Adrenal gland (tissue), 19 donors: ENCODE measurements at places on chromosomes 16 and 17. TPM values are rescaled to one million over a fixed set of nuclear protein-coding genes. Genes with fewer than 3 reads are reported as not detected.

DNA sequence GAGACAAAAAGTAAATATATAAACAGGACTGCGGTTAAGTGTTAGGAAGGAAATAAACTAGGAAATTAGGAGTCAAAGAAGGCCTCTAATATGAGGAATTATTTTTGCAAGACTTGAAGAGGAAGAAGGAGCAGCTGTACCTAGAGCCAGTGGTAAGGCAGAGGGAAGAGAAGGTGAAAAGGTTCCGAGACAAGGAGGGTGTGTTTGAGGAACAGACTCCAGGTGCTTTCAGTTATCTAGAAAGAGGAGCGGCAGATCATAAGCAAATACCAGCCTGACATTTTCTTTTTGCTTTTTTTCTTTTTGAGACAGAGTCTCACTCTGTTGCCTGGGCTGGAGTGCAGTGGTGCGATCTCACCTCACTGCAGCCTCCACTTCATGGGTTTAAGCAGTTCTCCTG, 61.0 kb downstream of the CHD9 start:
- DNase-seq, result no peak

- no peak for DNase-seq
These were observed 22.0 kb upstream of the MYO15B start for GRCh38 chr17:75565618-75566017.

Gene HSD17B2
- not detected for polyA plus RNA-seq

- no peak for DNase-seq
These were observed 31.3 kb upstream of the ABCC3 start for GRCh38 chr17:50603340-50603739.

DNA sequence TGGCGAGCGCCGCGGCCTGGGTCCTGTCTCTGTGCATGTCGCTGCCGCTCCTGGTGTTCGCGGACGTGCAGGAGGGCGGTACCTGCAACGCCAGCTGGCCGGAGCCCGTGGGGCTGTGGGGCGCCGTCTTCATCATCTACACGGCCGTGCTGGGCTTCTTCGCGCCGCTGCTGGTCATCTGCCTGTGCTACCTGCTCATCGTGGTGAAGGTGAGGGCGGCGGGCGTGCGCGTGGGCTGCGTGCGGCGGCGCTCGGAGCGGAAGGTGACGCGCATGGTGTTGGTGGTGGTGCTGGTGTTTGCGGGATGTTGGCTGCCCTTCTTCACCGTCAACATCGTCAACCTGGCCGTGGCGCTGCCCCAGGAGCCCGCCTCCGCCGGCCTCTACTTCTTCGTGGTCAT, 6.8 kb downstream of the SSTR5 start:
- DNase-seq, result no peak

DNA sequence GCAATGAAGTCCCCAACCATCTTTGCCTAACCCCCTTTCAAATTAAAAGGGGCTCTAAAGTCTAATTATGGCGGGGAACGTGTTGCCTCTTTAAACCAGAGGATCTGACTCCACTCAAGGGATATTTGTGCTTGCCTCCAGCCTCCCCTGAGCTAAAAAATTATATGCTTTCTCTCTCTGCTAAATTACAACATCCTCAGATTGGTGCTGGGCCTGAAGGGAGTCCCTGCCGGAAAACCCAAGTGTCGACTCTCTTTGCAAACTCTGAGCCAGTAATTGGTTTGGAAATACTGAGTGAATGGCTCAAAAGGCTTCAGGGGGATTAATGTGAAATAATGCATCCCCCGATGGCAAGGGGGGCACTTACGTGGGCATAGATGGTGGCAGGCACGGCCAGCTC, 208.5 kb upstream of the TNRC6C start:
- DNase-seq, result no peak

GRCh38 chr16:82653550-82654511, 27.1 kb downstream of the CDH13 start:
- DNase-seq, result no peak

Gene FHOD1
- polyA plus RNA-seq, result 16.6 TPM

DNA sequence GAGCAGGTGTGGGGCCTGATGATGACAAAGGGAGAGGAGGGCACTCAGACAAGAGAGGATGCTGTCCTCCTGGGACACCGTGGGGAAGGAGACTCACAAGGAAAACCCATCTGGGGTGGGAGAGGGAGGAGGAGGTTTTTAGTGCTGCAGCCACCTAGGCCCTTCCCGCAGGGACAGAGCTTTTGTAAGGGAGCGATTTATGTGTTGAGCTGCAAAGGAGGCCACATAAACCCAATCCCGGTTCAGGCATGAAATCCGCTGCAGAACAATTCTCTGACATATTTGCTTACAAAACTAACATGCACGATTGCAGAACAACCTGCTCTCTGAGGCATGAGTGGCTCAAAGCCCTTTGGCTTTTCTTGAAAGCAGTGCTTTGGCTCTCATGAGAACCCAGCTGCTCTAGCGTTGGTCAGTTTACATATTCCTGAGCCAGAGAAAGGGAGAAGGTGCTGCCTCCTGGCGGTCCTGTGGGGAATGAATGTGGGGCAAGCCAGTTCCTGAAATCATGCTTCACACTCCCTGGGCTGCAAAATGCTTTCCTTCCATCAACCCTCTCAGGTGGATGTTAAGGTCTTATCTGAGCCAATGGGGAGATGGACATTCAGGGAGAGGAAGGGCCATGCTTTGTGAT, 122.4 kb upstream of the NLRP1 start:
- peak; percentile 65 for DNase-seq

DNA sequence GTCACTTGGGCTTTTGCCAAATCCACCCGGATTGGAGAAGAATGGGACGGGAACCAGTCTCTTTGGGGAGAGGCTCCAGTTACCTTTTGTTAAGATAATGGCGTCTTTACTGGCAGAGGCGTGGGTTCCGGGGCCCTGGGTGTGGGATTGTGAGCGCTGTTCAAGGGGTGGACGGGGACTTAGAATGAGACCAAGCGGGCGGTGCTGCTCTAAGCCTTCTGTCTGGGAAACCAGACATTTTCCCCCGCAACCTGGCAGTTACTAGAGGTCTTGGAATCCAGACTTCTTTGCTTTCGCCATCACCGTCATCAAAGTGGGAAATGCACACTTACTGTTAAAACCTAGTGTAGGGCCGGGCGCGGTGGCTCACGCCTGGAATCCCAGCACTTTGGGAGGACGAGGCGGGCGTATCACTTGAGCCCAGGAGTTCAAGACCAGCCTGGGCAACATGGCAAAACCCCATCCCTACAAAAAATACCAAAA, 706 bp downstream of the TEN1 start:
- no peak for DNase-seq

Gene TPSB2
- polyA plus RNA-seq, result 5.1 TPM

- no peak for DNase-seq
These were observed 50.6 kb downstream of the MARF1 start for GRCh38 chr16:15592324-15592723.

DNA sequence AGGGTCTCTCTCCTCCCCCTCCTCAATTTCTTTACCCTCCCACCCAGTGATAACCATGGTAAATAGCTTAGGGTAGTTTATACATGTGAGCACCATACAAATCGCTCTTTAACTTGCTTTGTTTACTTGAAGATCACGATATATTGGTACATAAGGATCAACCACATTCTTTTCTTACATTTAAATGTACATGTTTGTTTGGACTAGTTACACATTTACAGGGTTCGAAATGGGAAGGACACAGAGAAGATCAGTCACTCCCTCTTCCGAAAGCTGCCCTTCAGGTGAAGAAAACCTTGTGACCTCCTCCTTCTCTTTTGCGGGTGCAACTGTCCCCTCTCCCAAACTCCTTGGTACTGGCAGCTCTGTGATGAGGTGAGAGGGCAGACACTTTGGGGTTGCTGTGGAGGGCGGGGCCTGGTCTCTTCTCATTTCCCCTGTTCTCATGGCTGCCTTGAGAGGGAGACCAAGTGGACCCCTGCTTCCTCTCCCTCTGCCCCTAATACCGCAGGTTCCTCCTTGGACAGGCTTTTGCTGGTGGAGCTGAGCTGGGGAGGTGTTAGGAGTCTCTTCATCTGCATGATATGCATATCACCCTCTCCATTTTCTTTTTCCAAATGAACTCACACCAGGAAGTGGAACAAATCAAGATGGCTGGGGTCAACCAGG, 4.7 kb upstream of the PIK3R6 start:
- no peak for DNase-seq

DNA sequence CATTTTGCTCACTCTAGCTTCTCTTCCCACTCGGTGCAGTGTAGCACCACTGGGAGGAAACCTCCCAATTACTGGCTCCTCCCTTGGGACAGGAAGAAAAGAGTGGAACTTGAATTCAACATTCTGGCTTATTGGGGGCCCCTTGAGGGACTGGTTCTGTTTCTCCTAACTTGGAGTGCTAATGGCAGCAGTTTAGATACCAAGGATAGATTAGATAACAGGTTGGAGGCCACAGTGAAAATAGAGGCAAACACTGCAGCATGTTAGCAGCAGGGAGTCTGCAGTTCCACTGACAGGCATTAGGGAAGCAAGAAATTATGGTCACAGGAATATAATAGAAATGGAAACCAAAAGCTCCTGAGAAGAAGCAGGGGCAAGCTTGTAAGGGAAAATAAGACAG, 322.0 kb downstream of the ABCC12 start:
- DNase-seq, result no peak

- DNase-seq, result peak; percentile 84
These were observed 699 bp upstream of the MAP1LC3B start for GRCh38 chr16:87391324-87391949.

GRCh38 chr16:6993544-6993943, 339.1 kb upstream of the RBFOX1 start:
- DNase-seq, result no peak

- peak; percentile 41 for DNase-seq
These were observed 114.5 kb upstream of the METRNL start for GRCh38 chr17:82964851-82965341.

Gene MEOX1
- 6.6 TPM for polyA plus RNA-seq

Gene SLC4A1
- not detected for polyA plus RNA-seq

Gene KRT20
- not detected for polyA plus RNA-seq

Gene ZG16B
- polyA plus RNA-seq, result 0.81 TPM

DNA sequence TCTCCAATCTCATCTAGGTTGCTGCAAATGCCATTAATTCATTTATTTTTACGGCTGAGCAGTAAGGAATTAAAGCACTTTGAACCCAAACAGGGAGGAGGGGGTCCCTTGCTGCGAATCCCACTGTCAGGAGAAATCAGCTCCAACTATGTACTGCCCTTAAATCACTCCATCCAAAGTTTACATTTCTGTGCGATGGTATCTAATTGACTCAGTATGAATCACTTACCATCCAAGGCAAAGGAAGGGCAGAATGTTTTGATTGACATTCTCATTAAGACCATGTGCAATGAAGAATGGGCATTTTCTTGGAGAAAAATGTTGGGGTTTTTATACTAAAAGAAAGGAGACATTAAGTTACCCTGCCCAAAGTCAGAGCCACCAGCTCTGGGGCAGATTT, 47.7 kb upstream of the XYLT1 start:
- DNase-seq, result no peak

Gene KPNA2
- 38.7 TPM for polyA plus RNA-seq

- DNase-seq, result peak; percentile 55
These were observed 11.1 kb downstream of the LDHD start for GRCh38 chr16:75105306-75106061.

DNA sequence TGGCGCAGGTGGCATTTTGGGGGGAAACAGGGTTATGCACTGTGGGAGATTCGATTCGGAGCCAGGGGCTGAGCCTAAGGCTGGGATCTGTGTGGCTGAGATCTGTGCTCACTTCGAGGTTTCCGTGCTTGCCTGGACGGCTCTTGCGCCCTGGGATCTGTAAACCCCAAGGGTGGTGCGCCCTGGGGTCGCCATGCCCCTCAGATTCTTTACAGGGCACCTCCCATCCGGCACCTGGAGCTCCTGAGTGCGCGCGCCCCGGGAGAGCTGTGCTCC, 377 bp downstream of the SLC13A5 start:
- DNase-seq, result no peak

- no peak for DNase-seq
These were observed 51.8 kb downstream of the METTL16 start for GRCh38 chr17:2459917-2460271.

DNA sequence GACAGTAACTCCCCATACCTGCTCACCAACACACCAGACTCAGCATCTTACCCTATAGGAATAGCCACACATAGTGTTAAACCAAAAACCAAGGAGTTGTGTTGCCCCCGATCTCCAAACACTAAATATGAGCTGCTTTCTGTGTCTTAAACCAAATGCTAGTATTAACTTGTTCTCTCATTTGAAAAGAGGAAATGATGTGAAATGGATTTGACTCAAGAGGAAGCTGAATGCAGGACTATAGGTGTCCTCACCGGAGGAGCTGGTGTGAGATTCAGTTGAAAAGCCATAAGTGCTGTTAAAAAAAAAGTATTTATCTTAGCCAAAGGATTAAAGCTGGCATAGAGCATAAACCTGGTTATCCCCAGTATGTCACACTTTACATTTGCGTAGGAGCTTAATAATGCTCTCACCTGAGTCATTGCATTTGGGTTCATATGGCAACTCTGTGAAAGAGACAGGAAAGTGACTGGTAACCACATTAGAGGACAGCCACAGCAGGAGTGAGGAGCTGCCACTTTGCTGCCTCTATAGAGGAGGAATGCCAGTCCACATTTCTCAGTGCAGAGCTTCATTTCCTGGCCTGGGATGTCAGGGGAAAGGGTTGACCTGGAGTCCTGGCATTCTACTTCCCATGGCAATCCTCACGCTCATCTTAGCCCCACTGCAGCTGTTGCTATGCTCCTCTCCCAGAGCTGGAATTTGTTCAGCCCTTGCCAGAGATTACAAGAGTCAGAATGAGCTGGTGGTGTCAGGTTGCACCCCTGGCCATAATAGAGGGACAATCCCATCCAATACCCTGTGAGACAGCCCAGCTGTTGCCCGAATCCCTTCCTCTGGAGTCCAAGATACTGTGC, 143.3 kb upstream of the ANKFN1 start:
- DNase-seq, result no peak

DNA sequence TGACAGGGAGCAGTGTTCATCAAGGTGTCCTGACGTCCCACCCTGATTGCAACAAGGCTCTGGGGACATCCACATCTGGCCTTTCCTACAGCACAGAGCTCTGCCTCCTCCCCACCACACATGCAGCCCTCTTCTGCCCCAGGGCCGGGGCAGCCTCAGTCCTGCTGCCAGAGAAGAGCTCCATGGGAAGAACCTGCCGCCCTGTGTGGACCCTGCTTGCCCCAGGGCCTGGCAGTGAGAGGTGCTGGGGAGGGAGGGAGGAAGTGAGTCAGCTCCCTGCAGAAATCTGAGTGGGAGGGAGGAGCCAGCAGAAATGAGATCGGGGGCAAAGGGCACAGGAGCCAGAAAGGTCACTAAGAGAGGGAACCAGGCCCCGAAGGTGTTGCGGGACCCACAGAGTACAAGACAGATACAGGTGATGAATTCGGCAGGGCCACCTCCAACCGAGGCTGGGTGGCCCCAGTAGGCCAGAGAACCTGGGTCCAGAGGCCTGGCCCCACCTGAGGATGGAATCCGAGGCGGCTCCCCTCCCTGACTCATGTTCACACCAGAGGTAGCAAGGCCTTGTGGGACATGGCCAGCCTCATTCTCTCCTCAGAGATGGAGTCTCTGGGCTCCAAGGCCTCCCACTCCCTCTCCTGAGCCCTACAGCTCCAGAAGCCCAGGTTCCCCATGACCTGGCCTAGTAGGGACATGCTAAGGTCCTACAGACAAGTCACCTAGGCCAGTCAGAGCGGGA, 24.8 kb downstream of the MYO18A start:
- peak; percentile 73 for DNase-seq

DNA sequence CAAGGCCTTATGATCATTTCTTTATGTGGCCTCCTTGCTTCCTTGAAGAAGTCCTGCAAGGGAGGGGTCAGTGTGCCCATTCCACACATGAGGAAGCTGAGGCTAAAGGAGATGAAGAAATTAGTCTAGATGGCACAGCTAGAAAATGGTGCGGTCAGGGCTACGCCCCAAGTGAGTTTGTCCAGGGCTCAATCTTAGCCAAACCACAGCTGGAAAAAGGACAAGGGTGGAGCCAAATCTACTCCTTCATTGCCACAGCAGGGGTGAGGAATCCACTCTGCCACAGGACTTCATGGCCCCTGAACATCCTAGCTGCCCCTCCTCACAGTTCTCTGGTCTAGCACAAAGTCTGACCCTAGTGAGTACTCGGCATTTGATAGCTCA, 16.2 kb downstream of the BEAN1 start:
- no peak for DNase-seq
